GM10248 (cell line): ENCODE measurements at places on chromosomes 6 and 20.
A peak's percentile ranks its signal among the peaks of the same experiment; 100 is the strongest.

- peak; percentile 67 for DNase-seq
Observed at GRCh38 chr6:119147101-119148053, 68.9 kb upstream of the FAM184A start.

DNA sequence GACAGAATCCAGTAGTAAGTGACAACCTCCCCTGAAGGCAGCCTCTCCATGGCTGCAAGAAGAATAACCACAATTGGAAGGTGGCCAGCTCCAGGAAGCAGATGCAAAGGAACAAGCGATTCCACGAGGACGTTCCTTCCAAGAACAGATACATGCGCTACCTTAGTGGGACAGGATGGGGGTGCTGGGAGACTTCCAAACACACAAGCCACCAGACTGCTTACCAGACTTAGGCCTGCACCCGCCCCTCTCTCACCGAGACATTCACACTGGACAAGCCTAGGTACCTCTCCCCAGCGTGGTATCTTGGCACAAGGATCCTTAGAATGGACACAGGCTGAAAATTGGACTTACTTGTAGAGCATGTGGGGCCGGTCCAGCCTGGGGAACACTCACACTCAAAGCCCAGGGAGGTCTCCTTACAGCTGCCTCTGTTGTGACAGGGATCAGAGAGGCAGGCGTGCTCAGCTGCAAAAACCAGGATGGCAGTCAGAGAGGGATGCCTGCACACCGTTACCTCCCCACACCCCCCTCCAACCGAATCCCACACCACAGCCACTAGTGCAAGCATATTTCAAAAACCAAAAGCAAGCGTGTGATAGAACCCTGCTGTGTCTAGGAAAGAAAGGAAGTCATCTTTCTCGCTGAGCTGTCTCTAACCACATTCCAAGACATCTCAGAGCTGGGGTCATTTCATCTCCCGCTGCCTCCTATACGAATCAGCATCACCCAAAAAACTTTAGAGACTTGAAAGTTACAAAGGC is 22.4 kb downstream of the JAG1 start:
- DNase-seq: no peak

DNA sequence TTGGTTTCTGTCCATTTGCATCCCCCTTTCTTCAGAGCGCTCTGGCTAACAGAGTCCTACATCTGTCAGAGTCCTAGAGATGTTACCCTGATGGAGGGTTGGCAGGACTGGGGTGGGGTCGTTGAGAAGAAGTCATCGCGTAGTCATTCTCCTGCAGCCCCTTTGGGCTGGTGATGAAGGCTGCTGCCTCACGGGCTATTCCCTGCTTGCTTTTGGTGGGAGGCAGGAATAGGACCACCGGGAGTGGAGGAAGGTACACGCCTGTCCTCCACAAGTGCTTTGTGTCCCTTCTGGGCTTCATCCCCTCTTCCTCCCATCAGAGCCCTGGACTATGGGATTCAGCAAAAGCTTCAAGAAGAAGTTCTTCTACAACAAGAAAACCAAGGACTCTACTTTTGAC is 20.9 kb downstream of the CCDC167 start:
- no peak for DNase-seq

GRCh38 chr6:128836761-128837160 is 46.2 kb upstream of the LAMA2 start:
- no peak for DNase-seq

- no peak for DNase-seq
Observed at GRCh38 chr20:40510622-40511021, 178.4 kb downstream of the MAFB start.

GRCh38 chr20:38094373-38094891 is 60.9 kb downstream of the RPRD1B start:
- peak; percentile 72 for DNase-seq

DNA sequence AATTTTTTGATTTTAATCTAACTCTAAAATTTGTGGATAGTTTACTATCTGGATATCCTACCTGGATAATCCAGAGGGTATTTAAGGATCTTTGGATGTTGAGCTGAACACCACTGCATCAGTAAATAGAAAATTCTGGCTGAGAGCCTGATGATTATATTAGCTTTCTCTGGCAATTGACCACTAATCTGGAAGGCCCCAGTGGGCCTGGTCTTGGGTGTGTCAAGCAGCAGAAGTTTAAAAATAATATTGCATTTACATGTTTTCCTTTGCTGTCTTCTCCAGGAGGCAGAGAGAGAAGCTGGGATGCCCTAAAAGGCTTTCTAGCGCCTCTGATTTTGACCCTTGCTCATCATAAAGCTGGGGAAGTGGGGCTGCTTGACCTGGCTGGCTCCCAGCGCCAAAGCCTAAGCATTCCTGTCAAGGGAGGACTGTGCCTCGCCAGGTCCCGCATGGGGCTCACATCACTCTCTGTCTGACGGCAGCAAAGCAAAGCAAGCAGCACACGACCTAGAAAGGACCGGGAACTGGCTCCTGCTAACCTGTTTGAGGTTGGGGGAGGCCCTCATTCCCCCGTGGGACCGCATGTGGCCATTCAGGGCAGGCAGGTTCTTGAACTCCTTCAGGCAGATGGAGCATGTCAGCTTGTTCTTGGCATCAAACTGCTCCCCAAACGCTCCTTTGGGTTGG is 46.6 kb upstream of the MRPS10 start:
- DNase-seq: no peak

DNA sequence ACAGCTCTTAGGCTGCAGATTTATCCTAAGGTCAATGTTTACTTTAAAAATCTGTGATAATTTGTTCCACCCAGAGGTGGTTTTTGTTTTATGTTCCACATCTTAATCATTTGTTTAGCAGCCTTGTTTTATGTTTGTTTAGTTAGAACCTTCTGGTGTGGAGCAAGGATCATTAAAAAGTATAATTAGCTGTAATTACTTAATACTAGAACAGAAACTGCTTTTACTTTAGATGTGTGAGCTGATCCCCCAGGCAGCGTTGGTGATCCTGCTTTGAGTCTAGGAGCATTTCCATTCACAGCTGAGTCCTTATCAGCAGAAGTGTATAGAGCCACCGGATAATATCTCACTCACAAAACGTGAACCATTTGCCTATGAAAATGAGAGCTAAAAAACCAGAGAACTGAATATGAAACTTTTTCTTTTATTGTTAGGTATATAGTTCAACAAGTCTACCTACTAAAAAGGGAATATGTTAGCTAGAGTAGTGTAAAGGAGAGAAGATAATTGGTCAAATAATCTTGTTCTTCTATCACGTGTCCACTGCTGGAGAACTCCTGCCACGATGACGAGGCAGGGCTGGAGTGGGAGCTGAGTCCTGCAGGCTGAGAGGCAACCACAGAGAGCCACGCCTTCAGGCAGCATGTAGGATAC is 78.5 kb downstream of the TRMT11 start:
- no peak for DNase-seq

DNA sequence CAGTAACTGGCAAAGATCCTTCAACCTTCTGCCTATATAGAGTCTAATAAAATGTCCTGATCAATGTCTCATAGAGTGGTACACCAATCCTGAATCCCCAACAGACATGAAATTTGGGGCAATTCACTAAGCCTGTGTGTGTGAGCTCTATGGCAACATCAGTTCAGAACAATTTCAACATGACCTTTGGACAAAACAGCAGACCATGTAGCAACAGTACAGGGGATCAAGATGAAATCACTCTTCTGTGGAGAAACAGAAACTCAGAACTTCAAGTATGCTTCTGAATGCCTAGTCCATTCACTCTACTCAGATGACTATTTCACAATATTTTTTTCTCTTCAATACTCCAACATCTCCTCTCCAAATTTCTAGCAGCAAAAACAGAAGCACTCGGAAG is 49.1 kb upstream of the OPRM1 start:
- no peak for DNase-seq

DNA sequence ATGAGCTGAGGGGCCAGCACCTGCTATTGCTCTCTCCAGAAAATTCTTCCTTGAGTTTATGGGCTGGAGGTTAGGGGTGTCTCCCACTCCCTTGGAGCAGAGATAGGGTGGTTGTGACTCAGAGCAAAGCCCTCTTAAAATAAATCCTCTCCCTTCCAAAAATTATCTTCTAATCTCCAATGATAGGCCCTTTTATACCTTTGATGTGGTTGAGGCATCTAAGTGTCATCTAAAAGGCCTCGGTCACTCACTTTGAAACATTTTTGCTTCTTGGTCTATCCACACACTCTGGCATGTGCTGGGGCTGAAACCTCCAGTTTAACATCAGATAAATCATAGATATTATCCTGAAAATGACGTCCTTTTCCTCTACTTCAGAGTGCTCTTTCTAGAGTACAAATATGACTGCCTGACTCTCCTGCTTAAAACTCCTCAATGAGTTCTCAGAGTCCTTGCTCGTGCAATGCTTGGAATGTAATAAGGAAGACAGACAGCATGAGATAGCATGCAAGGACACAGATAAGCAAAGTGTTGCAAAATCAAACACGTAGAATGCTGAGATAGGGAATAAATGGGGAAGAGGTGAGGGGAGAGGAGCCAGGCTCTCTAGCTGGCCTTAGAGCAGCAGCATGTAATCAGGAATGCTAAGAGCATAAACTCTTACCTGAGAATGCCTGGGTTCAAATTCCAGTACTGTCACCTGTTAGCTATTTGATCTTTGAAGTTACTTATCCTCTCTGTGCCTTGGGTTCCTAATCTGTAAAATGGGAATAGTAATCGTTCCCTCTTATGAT is 374.1 kb upstream of the CITED2 start:
- DNase-seq: no peak

GRCh38 chr6:19557191-19557590 is 280.0 kb upstream of the ID4 start:
- DNase-seq: no peak

GRCh38 chr6:83252719-83253118 is 59.6 kb downstream of the RWDD2A start:
- DNase-seq: no peak

DNA sequence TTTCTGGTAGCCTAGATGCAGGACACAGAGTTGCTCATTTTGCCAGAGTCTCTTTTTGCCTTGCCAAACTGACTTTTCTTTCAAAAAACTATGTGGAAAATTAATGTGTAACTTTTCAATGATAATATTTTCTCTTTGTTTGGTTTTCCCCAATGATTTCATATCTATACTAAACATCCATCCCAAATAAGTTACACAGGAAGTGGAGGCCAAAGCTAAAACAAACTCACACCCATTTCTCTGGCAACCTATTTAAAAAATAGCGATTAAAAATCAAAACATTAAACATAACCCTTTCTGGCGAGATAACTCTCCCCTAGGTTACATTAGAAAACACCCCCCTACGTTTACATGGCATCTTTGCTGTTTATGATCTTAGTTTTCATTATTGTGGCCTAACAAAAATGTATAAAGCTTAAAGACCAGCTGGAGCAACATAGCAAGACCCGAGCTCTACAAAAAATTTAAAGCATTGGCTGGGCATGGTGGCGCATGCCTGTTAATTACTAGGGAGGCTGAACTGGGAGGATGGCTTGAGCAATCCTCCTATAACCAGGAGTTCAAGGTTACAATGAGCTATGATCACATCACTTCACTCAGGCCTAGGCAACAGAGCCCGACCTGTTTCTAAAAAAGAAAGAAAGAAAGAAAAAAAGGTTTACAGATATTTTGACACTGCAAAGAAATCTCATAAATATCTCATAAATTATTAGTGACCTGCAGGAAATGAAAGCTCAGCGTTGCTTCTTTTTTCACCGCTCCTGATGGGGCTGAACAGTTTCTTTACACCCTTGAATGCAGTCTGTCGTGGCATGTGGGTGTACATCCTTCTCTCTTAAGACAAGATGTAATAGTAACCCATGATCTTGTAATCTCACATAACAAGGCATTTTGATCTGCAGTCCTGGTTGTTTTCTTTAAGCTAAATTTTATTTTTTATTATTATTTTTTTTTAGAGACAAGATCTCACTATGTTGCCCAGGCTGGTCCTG is 32.8 kb upstream of the CEP85L start:
- no peak for DNase-seq

- no peak for DNase-seq
Observed at GRCh38 chr20:44593751-44594150, 11.4 kb downstream of the PKIG start.

- DNase-seq: peak; percentile 53
Observed at GRCh38 chr6:137799950-137800568, 67.0 kb upstream of the TNFAIP3 start.

- peak; percentile 89 for DNase-seq
Observed at GRCh38 chr20:37384683-37385174, 38.8 kb downstream of the SRC start.
